Activated naive CD4-positive, alpha-beta T cell treated with anti-CD3 and anti-CD28 coated beads for 36 hours (primary cell): ENCODE measurements at places on chromosomes 3 and 15.
A peak's percentile ranks its signal among the peaks of the same experiment; 100 is the strongest.

- H3K4me3 ChIP-seq: no peak overlapping the region
- H3K36me3 ChIP-seq: no peaks in the 10 kb centered on the region
- DNase-seq: no peak
- no peak overlapping the region for H3K27ac ChIP-seq
- H3K4me1 ChIP-seq: no peaks in the 10 kb centered on the region
Measured at GRCh38 chr3:54575618-54575960, 352.3 kb downstream of the LRTM1 start.

GRCh38 chr3:79392479-79392878 is 375.3 kb downstream of the ROBO1 start:
- H3K27me3 ChIP-seq: no peaks in the 10 kb centered on the region
- no peak overlapping the region for H3K27ac ChIP-seq
- H3K4me3 ChIP-seq: no peak overlapping the region
- DNase-seq: no peak
- no peaks in the 10 kb centered on the region for H3K36me3 ChIP-seq

- H3K4me3 ChIP-seq: no peak overlapping the region
- H3K27me3 ChIP-seq: no peaks in the 10 kb centered on the region
- H3K27ac ChIP-seq: no peak overlapping the region
- no peak for DNase-seq
Measured at GRCh38 chr15:75644376-75644775, 3.3 kb upstream of the SNX33 start.

DNA sequence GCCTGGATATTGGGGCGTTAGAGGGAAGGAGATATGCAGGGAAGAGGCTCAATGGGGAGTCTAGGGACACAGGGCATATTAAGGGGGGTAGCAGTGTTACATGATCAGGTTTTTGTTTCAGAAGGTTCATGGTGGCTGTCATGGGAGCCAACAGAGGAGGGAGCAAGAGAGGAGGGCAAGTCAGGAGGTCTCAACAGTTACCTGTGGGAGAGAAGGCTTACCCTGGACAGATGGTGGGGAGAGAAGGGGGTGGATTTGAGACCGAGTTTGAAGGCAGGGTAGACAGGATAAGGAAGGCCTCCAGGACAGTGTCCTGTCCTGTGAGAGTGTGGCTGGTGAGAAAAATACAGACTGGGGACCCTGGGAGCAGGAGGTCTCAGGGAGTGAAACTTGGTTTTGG is 3.8 kb upstream of the WNT7A start:
- H3K27ac ChIP-seq: no peak overlapping the region
- no peak overlapping the region for H3K4me3 ChIP-seq
- no peaks in the 10 kb centered on the region for H3K4me1 ChIP-seq
- peaks cover 7% of the 10 kb centered on the region for H3K27me3 ChIP-seq
- no peak for DNase-seq

DNA sequence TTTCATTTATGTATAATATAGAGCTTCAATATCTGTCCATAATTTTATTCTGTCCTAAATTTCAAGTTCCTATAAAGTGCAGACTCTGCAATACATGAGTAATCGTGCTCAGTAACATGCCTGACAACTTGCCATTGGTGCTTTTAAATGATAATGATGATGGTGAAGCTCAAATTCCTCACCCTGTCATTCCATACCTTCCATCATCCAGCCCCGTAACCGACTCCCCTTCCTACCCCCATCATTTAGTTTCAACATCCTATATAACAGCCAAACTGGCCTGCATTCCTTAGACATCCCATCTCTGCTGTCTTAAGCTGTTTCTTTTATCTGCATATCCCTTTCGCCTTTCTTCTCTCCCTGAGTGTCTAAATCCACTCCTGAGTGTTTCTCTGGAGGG is 67.2 kb upstream of the DLG1 start:
- peaks cover 3% of the 10 kb centered on the region for H3K36me3 ChIP-seq
- H3K4me3 ChIP-seq: no peak overlapping the region
- no peak overlapping the region for H3K27ac ChIP-seq
- no peak for DNase-seq

DNA sequence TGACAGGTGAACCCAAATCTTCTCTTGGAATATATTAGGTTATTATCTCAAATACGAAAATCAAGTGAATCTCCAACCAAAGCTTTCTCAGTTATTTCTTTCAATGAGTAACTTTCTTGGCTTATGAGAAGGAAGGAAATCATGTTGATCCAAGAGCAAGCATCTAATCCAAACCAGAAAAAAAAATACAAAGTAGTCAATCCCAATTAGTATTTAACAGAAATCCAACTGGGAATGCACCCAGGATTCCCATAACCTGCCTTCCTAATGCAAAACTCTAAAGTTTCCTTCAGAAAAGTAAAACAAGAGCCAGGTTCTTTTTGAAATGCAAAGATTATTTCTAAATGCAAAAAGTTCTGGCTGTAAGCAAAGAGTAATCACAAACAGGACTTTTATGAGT is 289.3 kb downstream of the SHOX2 start:
- no peak overlapping the region for H3K27ac ChIP-seq
- H3K4me3 ChIP-seq: no peak overlapping the region
- H3K4me1 ChIP-seq: no peaks in the 10 kb centered on the region
- H3K27me3 ChIP-seq: no peaks in the 10 kb centered on the region
- DNase-seq: no peak
- no peaks in the 10 kb centered on the region for H3K36me3 ChIP-seq

DNA sequence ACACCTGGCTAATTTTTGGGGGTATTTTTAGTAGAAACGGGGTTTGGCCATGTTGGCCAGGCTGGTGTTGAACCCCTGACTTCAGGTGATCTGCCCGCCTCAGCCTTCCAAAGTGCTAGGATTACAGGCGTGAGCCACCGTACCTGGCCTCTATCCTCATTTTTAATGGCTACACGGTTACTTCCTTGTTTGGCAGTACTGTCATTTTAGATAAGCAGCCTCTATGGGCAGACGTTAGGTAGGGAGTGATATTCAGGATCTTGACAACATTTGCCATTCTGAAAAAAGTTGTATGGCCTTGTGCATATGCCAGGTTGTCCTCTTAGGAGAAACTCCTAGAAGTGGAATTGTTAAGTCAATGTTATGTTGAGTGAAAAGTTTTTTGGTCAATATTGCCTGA is 141.7 kb downstream of the ITPR1 start:
- no peaks in the 10 kb centered on the region for H3K27me3 ChIP-seq
- no peak for DNase-seq
- no peak overlapping the region for H3K4me3 ChIP-seq
- no peak overlapping the region for H3K27ac ChIP-seq

- H3K27ac ChIP-seq: no peak overlapping the region
- DNase-seq: no peak
- H3K4me1 ChIP-seq: peaks cover 61% of the 10 kb centered on the region
- H3K36me3 ChIP-seq: peaks cover 1% of the 10 kb centered on the region
- H3K27me3 ChIP-seq: no peaks in the 10 kb centered on the region
Measured at GRCh38 chr3:41202834-41203345, 3.6 kb downstream of the CTNNB1 start.

- peaks cover 7% of the 10 kb centered on the region for H3K27me3 ChIP-seq
- H3K27ac ChIP-seq: no peak overlapping the region
- DNase-seq: no peak
- no peaks in the 10 kb centered on the region for H3K4me1 ChIP-seq
- H3K4me3 ChIP-seq: no peak overlapping the region
- H3K36me3 ChIP-seq: no peaks in the 10 kb centered on the region
Measured at GRCh38 chr3:124200407-124200806, 208.5 kb upstream of the ROPN1 start.

GRCh38 chr3:107945417-107946094 is 145.3 kb downstream of the CD47 start:
- no peak overlapping the region for H3K27ac ChIP-seq
- DNase-seq: no peak
- H3K36me3 ChIP-seq: no peaks in the 10 kb centered on the region
- H3K4me3 ChIP-seq: no peak overlapping the region

GRCh38 chr3:37944391-37944842 is 46.2 kb upstream of the VILL start:
- H3K27ac ChIP-seq: no peak overlapping the region
- no peaks in the 10 kb centered on the region for H3K36me3 ChIP-seq
- no peak overlapping the region for H3K4me3 ChIP-seq
- H3K4me1 ChIP-seq: no peaks in the 10 kb centered on the region
- no peaks in the 10 kb centered on the region for H3K27me3 ChIP-seq
- DNase-seq: no peak

GRCh38 chr3:46882377-46883053 is 5.0 kb downstream of the PTH1R start:
- H3K36me3 ChIP-seq: no peaks in the 10 kb centered on the region
- DNase-seq: no peak
- no peaks in the 10 kb centered on the region for H3K4me1 ChIP-seq
- H3K27ac ChIP-seq: no peak overlapping the region
- H3K27me3 ChIP-seq: peaks cover 38% of the 10 kb centered on the region

DNA sequence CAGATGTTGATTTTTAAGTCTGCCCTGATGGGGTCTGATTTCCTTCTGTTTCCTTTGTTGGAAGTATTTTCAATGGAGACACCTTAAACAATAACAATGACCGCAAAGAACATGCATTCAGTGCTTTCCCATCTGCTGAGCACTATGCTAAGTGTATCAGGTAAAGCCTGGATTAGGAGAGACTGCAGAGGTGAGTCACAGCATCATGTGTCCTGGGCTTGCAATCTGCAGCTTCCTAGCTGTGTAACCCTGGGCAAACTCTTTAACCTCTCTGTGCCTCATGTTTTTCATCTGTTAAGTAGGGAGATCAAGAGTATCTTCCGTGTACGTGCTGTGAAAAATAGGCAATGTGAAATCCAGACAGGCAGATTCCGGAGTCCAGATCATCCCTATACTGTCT is 13.3 kb upstream of the CHRNB4 start:
- DNase-seq: no peak
- H3K4me3 ChIP-seq: no peak overlapping the region
- no peak overlapping the region for H3K27ac ChIP-seq
- no peaks in the 10 kb centered on the region for H3K27me3 ChIP-seq
- no peaks in the 10 kb centered on the region for H3K4me1 ChIP-seq

GRCh38 chr3:10706156-10706739 is 109.8 kb upstream of the SLC6A11 start:
- H3K27me3 ChIP-seq: peaks cover 53% of the 10 kb centered on the region
- no peak for DNase-seq
- peaks cover 5% of the 10 kb centered on the region for H3K4me1 ChIP-seq
- H3K27ac ChIP-seq: no peak overlapping the region
- H3K4me3 ChIP-seq: no peak overlapping the region

DNA sequence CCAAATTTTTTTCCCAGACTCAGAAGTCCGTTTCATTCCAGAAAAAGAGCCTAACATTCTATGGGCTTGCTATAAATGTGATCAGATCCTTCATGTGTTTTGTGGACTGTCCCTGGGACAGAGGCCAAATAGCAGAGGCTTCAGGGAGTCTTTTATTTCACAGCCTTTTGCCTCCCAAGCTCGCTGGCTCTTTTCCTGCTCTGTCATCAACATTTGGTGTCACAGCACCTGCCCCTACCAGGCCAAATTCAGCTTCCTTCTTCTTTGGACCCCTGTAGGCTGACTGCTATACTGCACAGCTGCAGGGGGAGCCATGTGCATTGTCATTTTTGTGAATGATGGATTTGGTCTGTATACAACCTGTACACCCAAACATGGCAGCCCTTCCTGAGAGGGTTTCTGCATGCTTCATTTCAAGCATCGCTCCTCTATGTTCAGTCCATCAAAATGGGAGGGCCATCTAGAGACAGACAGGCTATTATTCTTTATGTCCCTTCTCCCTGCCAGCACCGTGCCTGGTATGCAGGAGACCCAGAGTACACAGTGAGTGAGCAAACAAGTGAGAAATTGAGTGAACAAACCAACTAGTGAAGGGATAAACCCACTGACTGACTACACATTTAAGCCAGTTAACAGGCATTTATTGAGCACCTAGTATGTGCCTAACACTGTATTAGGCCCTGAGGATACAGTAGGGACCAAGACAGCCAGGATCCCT is 17.9 kb upstream of the RPP14 start:
- no peaks in the 10 kb centered on the region for H3K4me1 ChIP-seq
- H3K4me3 ChIP-seq: no peak overlapping the region
- peaks cover 5% of the 10 kb centered on the region for H3K36me3 ChIP-seq

GRCh38 chr3:156341831-156342416 is 213.0 kb downstream of the SSR3 start:
- H3K27ac ChIP-seq: no peak overlapping the region
- H3K4me3 ChIP-seq: no peak overlapping the region
- no peaks in the 10 kb centered on the region for H3K36me3 ChIP-seq
- DNase-seq: no peak
- H3K4me1 ChIP-seq: no peaks in the 10 kb centered on the region

GRCh38 chr3:181851063-181851462 is 139.3 kb downstream of the SOX2 start:
- H3K36me3 ChIP-seq: no peaks in the 10 kb centered on the region
- H3K27ac ChIP-seq: no peak overlapping the region
- H3K27me3 ChIP-seq: no peaks in the 10 kb centered on the region
- H3K4me3 ChIP-seq: no peak overlapping the region

DNA sequence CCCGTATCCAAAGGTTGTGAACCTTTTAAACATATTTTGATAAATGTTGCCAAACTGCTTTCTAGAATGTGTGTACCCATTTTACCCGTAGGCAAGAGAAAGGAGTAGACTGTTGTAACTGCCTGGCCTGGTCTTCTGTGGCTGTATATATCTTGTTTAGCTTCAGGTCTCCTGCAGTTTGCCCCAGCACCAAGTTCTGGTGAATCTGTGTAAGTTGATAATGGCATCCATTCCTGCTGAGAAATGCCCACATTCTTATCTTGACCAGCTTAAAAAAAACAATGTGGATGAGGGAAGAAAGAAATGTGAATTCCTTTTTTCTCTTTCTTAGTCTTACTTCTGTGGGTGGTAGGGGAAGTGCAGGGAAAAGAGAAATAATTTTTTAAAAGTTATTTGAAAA is 53.3 kb upstream of the TLE3 start:
- no peak for DNase-seq
- peaks cover 3% of the 10 kb centered on the region for H3K27me3 ChIP-seq
- no peaks in the 10 kb centered on the region for H3K36me3 ChIP-seq
- H3K4me1 ChIP-seq: no peaks in the 10 kb centered on the region

DNA sequence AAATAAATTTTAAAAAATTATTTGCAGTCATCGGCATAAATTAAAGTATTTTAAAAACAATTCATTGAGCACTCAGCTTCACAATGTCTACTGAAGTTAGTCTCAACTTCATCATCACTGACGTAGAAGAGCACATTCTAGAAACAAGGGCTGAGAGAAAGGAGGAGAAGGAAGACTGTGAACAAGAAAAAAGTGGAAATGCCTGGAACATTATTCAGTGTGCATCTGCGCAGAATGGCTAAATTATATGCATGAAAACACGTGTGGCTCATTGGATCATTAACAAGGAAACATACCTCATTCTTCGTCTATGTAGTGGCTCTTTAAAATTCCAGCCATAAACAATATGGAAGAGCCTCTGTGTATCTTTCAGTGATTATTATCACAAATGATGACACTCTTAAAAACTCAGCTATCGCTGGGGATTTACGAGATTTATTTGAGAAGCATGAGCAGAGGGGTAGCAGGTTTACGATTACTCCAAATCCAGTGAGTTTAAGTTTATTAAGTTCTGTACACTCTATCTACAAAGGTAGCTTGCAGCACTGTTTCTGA is 404.2 kb upstream of the CDIN1 start:
- H3K4me3 ChIP-seq: no peak overlapping the region
- H3K27ac ChIP-seq: no peak overlapping the region
- no peak for DNase-seq
- no peaks in the 10 kb centered on the region for H3K36me3 ChIP-seq
- no peaks in the 10 kb centered on the region for H3K4me1 ChIP-seq
- no peaks in the 10 kb centered on the region for H3K27me3 ChIP-seq

- peaks cover 76% of the 10 kb centered on the region for H3K36me3 ChIP-seq
- H3K27ac ChIP-seq: peak overlapping the region; percentile 7
- H3K4me1 ChIP-seq: peaks cover 63% of the 10 kb centered on the region
- H3K27me3 ChIP-seq: no peaks in the 10 kb centered on the region
Measured at GRCh38 chr3:30694148-30694547, 87.7 kb downstream of the TGFBR2 start.
